Caco-2 (cell line): ENCODE measurements at places on chromosomes 12 and 14. TPM values are rescaled to one million over a fixed set of nuclear protein-coding genes. Genes with fewer than 3 reads are reported as not detected.

The KRT73 gene
- total RNA-seq: not detected in 2 replicates

The ZNF26 gene
- 15.0 and 17.8 TPM in 2 replicates for total RNA-seq

The SERPINA3 gene
- 1.3 and 2.3 TPM in 2 replicates for total RNA-seq

The ASB2 gene
- total RNA-seq: 0.21 TPM in 1 of 2 replicates, not detected in the other

The HOXC4 gene
- 2.9 and 4.1 TPM in 2 replicates for total RNA-seq

The APPL2 gene
- 49.2 and 56.0 TPM in 2 replicates for total RNA-seq

The DTX1 gene
- not detected in 2 replicates for total RNA-seq

The TMEM253 gene
- 0.98 and 1.0 TPM in 2 replicates for total RNA-seq

The GTF2A1 gene
- total RNA-seq: 35.1 and 42.7 TPM in 2 replicates

The NPFF gene
- 2.4 TPM in 1 of 2 replicates, not detected in the other for total RNA-seq

The LRRK2 gene
- 0.11 and 0.21 TPM in 2 replicates for total RNA-seq

The AICDA gene
- not detected in 2 replicates for total RNA-seq

The ITPR2 gene
- total RNA-seq: 41.6 and 51.5 TPM in 2 replicates

The MORN3 gene
- total RNA-seq: 21.8 and 36.5 TPM in 2 replicates
